ENCODE measurements at places on chromosomes 16 and 17.

DNA sequence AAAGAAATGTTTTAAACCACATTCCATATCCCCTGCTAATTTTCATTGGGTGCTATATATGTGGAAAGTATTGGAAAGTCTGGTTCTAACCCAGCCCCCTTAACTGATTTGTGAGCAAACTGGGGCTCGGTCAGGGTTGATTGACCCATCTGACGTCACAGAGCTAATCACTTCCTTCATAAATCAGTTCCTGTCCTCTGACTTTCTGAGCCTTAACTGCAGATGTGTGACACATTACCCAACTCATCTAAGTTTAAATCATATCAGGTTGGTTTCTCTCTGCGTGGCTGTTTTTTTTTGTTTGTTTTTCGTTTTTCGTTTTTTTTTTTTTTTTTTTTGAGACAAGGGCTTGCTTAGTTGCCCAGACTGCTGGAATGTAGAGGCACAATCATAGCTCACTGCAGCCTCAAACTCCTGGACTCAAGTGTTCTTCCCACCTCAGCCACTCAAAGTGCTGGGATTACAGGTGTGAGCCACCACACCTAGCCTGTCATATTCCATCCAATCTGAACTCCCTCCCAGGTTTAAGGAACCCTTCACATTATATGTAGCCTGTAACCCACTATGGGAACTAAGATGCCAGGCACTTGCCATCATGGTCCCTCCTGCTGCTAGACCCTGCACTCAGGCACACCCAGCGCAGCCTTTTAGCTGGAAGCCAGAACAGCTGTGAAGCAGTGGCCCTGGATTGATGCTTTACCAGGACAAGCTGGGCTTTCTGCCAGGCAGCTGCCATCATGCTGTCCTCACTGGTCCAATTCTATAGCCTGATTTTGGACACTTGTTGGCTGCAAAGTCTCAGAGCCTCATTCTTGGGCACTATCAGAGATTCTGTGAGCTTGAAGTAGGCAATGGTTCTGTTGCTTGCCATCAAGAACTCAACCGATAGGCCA, 6.9 kb upstream of the BPTF start:
- no peak for DNase-seq

DNA sequence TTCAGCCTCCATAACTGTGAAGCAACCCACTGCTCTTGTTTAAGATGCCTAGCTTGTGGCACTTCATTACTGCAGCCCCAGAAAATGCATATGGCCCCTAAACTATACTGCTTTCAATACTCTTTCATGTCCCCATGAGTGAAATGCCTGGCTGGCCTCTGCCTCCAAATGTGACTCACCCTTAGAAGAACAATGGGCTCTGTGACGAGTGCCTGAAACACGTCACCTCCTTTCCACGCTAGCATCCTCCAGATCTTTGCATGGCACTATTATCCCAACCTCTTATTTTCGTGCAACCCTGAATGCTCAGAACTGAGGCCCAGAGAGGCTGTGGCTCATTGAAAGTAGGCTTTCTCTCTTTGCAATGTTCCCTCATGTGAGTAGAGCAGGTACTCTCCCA, 233.1 kb downstream of the CBLN1 start:
- no peak for DNase-seq

DNA sequence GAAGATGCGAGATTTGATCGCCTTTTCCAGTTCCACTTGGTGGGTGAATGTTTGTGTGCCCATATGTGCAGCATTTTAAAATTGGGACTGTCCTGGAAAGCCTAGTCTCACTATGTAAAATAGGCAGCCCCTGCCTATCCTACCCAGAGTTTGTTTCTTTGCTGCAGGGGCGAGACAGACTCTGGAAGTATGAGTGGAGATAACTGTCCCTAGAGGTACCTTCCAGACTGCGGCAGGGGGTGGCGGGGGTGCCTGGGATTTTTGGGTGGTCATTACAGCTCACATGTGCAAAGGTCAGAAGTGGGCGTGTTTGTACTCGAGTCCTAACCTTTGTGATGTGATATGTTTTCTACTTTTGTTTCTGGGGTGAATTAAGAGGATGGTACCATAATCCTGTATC, 36.6 kb downstream of the MPRIP start:
- no peak for DNase-seq

- no peak for DNase-seq
Measured at GRCh38 chr16:84950906-84951305, 60.4 kb downstream of the ZDHHC7 start.

- no peak for DNase-seq
Measured at GRCh38 chr16:13999895-14000425, 71.2 kb upstream of the MRTFB start.

GRCh38 chr17:17084941-17085340, 42.7 kb downstream of the MPRIP start:
- DNase-seq, result no peak

DNA sequence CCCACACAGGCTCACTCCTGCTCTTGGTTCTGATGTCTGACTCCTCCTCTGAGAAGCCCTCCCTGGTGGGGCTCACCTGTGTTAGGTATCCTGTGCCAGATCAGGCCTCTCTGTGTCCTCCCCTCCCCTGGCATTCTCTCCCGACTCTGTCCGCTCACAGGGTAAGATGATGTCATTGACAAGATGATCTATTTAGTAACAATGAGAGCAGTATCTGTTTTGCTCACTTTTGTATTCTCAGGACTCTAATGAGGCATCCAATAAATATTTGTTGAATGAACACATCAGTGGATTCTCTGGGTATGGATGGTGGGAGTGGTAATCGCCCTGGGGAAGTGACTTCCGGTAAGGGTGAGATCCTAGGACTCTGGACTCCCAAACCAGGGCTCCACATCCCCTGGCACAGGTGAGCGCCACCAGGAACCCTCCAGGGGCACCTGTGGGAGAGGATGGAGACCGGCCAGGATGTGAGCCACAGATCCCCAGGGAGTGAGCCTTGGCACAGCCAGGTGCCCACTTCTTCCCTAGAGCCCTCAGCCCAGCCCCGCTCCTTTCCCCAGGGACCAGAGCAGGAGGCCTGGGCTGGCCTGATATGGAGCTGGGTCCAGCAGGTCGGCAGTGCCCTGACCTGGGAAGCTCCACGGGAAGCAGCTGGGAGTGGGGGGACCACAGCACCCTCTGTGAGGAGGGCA, 5.4 kb upstream of the HAP1 start:
- no peak for DNase-seq

- DNase-seq, result no peak
Measured at GRCh38 chr16:84794626-84795025, 25.2 kb upstream of the CRISPLD2 start.

GRCh38 chr16:29993903-29994599, 1.4 kb downstream of the HIRIP3 start:
- DNase-seq, result no peak

GRCh38 chr16:4116325-4117249, at the start of gene ADCY9:
Gene ADCY9, minus strand, starts transcription at chr16:4116442. Its CDS starts 1,000 bp downstream, at chr16:4115442.
- DNase-seq, result no peak

DNA sequence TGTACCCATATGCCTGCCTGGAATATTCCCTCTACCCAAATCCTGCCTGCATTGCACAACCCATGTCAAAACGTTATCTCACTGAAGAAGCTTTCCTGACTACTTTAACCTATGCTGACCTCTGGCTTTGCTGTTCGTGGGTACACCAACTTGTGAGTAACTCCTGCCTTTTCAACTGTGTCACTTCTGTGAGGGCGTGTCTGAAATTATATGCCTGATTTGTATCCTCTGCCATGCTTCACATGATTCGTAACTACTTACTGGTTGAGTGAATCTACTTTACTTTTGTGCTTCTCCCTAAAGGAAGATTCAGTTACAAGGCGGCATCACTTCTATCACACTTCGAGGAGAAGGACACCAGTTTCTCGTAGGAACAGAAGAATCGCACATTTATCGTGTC, 33.3 kb upstream of the USP43 start:
- no peak for DNase-seq

DNA sequence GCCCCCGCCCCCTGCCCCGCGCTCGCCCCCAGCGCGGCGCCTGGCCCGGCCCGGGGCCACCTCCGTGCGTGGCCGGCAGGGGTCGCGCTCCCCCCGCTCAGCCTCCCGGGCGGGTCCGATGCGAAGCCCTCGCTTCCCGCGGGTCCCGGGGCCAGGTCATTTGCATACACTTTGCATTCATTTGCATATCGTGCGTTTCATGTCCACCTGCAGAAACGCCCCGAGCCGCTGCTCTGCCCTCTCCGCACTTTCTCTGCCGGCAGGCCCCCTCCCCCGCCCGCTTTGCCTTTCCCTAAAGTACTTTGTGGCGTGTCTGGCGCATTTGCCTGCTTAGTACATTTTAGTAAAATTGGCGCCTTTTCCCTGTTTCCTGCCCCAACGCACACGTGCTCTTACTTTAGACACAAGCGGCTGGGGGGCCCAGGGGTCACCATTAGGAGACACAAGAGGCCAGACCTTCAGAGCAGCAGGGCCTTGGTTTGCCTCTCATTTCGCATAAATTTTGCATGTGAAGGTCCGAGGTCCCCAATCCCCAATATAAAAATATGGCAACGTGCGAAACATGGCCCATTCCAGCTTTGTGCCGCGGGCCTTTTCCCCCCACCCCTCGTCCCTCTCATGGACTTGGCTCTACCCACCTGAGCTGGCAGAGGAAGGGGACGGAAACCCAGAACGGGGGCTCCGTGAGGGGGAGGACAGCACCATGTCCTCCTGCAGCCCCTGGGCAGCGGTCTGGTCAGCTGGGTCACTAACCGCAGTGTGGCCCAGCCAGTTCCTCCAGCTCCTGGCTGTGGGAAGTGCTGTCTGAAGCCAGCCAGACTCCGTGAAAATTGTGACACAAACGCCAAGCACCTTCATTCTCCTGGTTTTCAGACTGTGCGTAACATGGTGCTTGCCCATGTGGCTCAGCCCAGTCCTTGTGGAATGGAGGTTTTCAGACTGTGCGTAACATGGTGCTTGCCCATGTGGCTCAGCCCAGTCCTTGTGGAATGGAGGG, 34.8 kb downstream of the CBFA2T3 start:
- DNase-seq, result no peak

- no peak for DNase-seq
Measured at GRCh38 chr17:76262732-76263344, 2.3 kb upstream of the UBALD2 start.

- DNase-seq, result no peak
Measured at GRCh38 chr17:65323049-65323448, 185.9 kb downstream of the RGS9 start.

GRCh38 chr17:77366558-77367245, 225.9 kb downstream of the SEC14L1 start:
- DNase-seq, result no peak

GRCh38 chr16:46717692-46718091, 28.2 kb downstream of the ORC6 start:
- DNase-seq, result no peak

GRCh38 chr17:74748279-74748528, 224 bp upstream of the NHERF1 start:
- no peak for DNase-seq

GRCh38 chr17:15469260-15469659, 1.8 kb upstream of the CDRT4 start:
- no peak for DNase-seq

GRCh38 chr16:71339236-71340171, 19.0 kb upstream of the CALB2 start:
- DNase-seq, result no peak

DNA sequence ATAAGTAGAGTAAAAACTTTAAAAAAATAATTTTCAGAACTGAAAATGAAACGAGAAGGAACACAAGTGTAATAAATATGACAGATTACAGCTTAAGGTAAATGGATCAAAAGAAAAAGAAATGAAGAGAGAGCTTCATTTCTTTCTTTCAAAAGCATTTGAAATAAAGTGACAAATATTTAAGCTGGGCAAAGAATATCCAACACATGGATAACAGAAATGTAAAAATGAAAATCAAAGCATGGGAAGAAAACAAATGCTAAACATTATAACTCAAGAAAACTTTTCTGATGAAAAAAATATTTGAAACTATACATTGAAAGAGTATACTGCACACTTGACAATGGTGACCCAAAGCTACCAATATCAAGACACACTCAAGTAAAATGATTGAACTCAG, 143.6 kb upstream of the IRX5 start:
- no peak for DNase-seq

DNA sequence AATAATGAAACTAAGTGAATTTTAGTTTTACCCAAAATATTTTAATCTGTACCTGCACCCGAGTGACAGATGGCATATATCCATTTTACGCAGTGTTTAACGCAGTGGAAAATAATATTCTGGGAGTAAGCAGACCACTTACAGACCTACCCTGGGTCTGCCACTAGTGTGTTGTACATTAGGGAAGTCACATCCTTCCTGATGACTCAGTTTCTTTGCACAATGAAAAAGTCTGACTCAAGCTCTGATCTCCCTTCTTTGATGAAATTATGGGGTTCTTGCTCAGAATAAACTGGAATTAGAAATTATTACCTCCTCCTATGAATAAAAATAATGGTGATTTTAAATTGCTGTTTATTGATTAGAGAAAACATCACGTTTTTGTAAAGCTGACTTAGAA, 123.2 kb upstream of the AXIN2 start:
- no peak for DNase-seq

DNA sequence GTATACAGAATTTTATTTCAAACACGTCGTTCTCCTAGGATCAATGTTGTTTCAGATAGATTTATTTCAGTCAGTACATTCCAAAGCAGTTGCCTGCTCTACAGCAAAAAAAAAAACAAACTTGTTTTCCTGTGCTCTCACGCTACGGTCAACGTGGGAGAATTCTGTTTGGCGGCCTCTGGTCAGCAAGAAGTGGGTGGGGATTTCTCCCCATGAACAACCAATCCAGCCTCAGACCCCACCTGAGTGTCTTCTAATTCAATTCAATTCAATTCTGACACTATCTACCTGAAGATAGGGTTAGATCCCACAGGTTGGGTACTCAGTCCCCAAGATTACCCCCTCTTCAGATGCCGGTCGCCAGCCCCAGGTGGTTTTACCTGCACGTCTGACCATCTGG, 22.1 kb downstream of the C17orf58 start:
- no peak for DNase-seq

GRCh38 chr16:87762071-87762571, 3.7 kb downstream of the KLHDC4 start:
- no peak for DNase-seq

DNA sequence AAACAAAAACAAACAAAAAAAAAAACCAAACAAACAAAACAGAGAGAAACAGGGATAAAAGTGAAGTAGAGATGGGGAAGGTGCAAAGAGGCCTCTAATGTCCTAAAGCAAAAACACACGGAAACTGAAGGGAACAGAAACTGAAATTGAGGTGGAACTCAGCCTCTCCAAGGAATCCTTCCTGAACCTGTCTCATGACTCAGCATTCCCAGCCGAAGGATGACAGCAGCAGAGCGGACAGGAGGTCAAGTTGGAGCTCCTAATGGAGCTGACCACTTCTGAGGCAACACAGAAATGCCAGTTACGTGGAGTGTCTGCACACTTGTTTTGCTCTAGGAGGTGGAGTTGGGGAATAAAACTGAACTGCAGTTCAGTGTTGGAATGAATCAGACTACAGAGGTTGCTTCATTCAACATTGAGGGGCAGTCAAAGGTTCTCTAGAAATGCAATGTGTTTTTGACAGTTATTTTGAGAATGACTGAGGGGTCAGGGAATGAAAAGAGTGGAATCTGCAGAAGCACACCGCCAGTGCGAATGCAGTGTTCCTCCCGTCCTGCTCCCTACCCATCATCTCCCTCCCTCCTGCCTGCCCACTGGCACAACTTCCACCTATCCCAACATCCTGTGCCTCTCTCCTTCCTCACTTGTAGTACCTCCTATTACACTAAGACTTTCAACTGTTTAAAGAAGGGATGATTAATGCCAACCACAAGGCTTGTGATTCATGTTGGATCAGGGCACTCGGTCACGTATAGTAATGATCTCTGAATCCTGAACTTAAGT, 6.3 kb downstream of the UBE2O start:
- DNase-seq, result no peak

Data from NCI-H187 treated with DMSO at 0.1 percent for 48 hours (cell line).